ENCODE measurements at places on chromosomes 6 and 20.

GRCh38 chr6:139406577-139407343, 32.3 kb upstream of the CITED2 start:
- no peak for DNase-seq

DNA sequence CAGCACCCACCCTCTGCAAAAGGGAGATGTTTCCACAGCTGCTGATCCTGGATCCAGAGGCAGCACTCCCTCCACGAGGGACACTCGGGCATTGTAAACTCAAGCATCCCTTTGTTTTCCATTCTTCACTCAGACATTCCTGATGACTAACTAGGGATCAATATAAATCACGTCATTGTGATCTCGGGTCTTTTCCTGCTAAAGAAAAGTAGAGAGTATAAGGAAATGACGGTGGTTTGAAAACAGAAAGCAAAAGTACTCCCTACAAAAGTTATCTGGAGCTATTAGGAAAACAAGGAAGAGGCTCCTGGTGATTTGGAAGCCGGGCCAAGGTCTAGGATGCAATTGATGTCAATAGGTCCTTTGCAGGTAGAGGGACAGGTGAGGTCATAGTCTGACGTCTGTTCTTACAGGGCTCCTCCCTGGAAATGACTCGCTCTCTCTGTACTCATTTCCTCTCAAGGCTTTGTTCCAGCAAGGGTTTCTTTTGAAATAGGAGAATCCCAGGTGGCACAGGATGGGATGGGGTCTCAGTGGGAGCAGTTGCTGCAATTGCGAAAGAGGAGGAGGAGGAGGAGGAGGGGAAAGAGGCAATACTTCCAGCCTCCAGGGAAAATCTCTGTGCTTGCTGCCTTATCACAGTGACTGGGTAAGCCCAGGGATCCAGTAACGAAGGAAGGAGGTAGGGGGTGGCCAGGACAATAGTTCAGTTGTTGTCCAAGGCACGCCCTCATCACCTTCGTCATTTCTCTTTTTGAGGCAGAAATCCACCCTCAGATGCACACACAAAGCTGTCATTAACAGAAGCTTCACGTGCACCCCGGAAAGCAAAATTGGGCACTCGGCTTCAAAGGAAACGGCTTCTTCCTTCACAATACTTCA, 222.8 kb downstream of the LY86 start:
- DNase-seq, result no peak

DNA sequence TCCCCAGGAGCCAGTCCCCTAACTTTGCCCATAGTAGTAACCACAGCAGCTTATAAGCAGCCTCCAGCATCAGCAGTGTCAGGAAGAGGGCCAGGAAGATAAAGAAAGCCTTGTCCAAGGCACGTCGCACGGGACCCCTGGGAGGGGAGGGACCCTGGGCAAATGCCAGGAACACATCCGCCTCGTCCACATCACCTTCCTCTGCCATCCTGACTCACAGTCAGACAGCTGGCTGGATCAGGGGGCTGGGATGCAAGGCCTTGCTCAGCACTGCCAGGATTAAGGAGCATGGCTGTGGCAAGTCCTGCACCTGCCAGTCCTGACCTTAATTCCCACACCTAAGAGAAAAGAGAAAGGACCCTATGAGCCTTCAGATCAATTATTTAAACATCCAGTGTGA, 11.5 kb upstream of the ZBTB22 start:
- no peak for DNase-seq

DNA sequence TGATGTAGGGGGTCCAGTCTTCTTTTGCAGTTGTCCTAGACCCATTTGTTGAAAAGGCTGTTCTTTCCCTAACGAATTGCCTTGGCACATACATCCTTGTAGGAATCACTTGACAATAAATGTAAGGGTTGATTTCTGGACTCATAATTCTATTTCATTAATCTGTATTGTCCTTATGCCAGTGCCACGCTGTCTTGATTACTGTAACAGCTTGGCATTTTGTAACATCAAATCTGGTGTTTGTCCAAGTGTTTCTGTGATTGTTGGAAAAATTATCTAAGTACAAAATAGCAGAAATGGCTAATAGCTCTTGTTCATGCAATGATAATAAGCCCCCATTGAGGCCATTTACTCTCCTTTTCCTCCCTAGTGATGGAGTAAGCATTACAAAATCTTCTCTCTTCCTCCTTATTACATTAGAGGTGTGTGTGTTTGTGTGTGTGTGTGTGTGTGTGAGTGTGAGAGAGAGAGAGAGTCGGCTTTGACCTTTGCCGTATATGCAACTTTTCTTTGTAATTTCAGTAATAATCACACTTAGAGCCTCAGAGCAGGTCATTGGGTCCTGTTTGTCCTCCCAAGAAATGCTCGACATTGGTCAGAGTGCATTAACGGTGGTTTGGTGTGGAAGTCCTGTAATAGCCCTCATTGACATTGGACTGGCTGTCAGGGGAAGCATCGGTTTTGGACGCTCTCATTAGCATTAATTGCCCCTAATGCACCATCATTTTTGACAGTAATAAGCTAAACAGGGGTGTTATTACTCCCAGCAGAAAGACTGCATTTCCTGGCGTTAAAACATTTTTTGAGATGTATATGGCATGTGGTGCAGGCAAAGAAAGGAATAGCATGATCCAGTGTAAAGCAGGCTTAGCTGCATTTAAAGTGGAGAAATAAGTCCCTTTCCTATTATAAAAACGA, 40.7 kb upstream of the MROH8 start:
- no peak for DNase-seq

Measured in left renal cortex interstitium (tissue), 4 donors.